ENCODE measurements at places on chromosomes 16 and 17.

DNA sequence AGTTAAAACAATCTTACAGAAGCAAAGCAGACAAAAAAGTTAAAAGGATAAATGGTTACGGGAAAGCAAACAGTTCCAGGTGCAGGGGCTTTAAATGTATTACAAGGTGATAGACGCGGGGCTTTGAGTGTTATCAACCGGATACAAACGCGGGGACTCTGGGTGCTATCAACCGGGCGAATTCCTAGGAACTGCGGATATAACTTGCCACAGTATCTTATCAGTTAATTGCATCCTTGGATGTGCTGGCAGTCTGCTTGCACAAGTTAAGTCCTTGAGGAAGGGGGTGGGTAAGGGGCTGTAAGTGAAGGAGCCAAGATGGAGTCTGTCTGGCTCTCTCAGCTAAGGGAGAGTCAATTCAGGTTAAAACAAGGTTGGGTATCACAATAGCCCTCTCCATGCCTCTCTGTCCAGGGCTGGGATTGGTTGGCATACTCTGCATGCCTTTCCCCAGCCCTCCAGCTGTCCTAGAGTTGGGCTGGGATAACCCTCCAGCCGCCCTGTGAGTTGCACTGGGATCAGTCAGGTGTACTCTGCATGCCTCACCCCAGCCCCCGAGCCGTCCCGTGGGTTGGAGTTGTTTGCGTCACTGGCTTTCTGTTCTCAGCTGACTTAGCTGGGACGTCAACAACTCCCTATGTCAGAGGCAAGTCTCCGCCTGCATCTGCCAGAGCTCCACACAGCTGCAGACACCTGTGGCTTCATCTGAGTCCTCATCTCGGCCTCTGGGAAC lies 40.9 kb downstream of the TMEM235 start:
- no peak for DNase-seq

- DNase-seq: no peak
Observed at GRCh38 chr16:18803569-18804462, 2.5 kb upstream of the ARL6IP1 start.

GRCh38 chr16:30766933-30767284 lies 4.8 kb downstream of the RNF40 start:
- DNase-seq: no peak

GRCh38 chr17:36900160-36900512 lies 37.1 kb upstream of the LHX1 start:
- DNase-seq: no peak

DNA sequence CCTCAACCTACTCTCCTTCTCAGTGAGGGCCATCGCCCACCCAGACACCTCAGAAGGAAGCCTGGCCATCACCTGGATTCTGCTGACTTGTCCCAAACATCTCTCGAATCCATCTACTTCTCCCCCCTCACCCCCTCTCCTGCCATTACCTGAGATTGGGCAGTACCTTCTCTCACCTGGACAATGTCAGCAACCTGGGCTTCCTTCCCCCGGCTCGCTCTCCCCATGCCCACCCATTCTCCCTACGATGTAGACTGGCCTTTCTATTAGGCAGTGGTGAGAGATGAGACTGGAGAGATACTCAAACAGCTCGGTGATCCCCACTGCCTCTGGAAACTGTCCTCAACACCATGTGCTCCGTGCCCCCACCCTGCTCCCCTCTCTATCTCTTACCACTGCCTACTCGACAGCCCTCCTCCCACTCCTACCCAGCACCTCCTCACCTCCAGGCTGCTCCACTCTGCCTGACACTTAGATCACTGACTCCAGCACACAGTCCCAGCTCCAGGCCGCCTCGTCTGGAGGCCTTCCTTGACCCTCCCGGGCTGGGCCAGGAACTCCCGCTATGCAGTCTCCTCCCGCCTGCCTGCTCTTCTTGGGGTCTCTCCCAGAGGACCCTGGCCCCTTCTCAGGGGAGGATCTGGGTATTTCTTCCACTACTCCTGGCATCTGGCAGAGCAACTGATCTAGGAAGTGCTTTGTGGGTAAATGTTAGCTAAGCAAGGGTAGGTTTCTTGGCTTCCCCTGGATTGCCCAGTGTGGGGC lies 235.8 kb upstream of the NLRP1 start:
- DNase-seq: no peak

- DNase-seq: no peak
Observed at GRCh38 chr17:74770498-74771318, 5.4 kb downstream of the NAT9 start.

DNA sequence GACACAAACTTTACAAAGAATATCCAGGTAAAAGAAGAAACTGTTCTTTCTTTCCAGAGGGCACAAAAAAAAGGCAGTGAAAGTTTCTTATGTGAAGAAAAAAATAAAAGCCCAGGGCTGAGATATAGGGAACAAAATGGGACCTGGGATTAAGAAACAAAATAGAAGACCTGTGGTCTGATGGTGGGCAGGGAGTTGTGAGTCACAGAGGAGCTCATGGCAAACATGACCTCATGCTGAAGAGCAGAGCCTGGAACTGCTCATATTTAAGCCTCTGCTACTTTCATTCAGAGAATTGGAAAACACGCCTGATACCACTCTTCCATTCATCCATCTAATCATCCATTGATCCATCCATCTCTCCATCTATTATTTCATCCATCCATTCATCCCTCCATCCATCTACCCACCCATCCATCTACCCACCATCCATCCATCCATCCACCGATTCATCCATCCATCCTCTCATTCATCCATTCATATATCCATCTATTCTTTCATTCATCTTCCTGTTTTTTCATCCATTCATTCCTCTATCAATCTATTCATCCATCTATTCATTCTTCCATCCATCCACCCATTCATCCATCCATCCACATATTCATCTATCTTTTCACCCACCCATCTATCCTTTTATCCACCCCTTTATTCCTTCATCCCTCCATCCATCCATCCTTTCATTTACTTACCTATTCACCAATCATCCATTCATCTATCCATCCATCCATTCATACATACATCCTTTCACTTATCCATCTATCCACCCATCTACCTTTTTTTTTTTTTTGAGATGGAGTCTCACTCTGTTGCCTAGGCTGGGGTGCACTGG lies 30.0 kb downstream of the WFDC1 start:
- DNase-seq: no peak

GRCh38 chr16:29717113-29717512 lies 28.7 kb downstream of the C16orf54 start:
- DNase-seq: no peak

DNA sequence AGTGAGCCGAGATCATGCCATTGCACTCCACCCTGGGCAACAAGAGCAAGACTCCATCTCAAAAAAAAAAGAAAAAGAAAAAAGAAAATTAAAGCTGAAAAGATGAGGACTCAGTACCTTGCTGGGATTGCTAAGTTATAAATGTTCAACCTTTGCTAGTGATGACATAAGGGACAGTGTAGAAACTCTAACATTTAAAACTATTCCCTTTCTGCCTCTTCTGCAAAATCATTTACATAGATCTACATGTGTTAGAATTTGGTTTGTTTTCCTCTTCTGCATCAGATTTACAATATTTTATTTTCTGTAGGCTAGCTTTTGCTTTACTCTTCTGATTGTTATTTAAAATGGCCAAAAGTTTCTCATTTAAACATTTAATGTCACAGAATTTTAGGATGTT lies 49.5 kb upstream of the HAS3 start:
- no peak for DNase-seq

DNA sequence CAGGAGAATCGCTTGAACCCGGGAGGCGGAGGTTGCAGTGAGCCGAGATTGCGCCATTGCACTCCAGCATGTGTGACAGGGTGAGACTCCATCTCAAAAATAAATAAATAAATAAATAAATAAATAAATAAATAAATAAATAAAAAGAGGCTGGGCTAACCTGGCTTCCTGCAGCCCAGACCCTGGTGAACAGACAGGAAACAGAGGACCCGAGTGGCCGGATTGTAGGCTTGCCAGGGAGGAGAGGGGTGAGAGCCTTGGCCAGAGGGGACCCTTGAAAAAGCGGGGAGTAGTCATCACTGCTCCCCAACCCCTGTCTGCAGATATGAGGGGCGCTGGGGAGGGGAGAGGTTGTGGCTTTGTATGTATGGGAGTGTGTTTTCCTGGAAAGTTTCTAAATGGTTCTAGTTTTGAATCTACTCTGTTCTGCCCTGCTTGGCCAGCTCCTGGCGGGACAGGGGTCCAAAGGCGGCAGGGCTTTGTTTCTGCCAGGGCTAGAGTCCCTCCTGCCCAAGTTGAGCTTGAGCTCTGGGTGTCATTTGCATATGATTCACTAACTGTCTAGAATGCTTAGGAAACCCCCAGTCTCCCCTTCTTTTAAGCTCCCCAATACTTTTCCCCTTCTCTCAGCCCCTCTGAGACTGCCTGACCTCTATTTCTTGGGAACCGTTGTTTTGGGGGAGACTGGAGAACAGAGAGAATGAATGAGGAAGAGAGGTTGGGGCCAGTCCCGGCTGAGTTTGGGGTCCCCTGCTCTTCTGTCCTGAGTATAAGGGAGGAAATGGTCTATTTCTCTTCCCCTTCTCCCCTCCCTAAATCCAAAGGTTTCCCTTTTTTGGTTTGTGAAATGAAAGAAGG lies 16.4 kb downstream of the RARA start:
- no peak for DNase-seq

- no peak for DNase-seq
Observed at GRCh38 chr17:223723-224471, 42.4 kb upstream of the DOC2B start.

DNA sequence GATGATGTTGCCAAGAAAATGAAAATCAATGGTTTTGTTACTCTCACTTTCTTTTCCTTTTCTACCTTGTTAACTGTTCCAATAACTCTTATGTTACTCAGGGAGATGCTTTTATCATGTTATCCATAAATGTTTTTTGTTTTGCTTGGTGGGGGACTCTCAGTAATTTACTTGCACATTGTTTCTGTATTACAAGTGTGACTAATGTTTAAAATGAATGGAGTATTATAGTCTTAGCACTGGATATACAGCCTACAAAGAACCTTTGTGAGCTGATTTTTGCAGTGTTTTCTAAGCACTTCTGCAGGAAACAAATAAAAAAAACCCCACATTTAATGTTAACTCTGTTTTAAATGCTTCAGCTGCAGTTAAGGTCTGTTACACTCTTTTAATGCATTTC lies 12.1 kb downstream of the VMP1 start:
- no peak for DNase-seq

GRCh38 chr17:38536661-38537060 lies 69.1 kb downstream of the SRCIN1 start:
- no peak for DNase-seq

- no peak for DNase-seq
Observed at GRCh38 chr17:72606656-72607055, 485.8 kb downstream of the SLC39A11 start.

DNA sequence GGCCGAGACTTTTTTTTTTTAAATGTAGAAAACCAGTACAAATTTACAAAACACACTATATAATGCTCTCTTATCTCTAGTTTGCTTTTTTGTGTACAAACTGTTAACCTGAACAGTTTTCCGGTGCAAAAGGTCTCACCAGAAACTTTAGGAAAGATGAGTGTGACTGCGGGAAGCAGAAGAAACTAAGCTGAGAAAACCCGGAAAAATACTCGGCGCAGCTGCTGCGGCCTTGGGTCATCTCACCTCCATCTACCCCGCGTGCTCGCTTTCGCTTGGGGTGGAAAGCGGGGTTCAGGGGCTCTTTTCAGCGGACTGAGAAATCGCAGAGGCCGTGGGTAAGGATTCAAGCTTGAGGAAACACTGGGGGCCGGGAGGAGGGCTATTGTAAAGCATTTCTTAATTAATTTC lies 1.8 kb downstream of the SALL1 start:
- no peak for DNase-seq

- DNase-seq: no peak
Observed at GRCh38 chr17:60863892-60864707, 186.4 kb downstream of the BCAS3 start.

GRCh38 chr17:1047879-1048470 lies 51.0 kb downstream of the TIMM22 start:
- DNase-seq: no peak

DNA sequence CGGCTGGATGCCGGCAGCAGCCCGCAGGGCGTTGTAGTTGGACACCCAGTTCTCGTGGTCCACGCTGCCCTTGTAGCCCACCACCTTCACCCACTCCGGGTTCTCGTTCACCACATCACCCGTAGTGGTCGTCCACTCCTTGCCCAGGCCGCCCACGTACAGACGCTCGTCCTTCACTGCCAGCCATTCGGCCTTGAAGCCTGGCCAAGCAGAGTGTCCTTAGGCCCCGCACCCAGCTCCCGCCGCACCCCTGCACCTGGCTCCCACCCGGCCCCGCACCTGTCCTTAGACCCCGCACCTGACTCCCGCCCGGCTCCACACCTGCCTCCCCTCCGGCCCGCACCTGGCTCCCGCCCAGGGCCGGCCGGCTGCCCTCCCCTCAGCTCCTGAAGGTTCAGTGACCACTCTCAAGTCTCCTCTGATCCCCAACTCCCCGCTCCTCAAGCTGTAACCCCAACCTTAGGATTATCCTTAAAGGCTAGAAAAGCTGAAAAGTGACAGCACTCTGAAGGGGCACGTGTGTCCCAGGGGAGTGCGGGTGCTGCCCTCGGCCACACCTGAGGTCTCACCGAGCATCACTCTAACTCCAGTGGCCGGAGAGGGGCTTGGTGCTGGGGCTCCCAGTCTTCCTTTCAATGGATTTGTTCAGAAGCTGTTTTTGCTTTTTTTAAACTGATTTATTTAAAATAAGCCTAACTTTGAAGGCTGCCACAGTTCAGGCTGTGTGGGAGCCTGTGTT lies 14.4 kb downstream of the CANT1 start:
- DNase-seq: no peak

DNA sequence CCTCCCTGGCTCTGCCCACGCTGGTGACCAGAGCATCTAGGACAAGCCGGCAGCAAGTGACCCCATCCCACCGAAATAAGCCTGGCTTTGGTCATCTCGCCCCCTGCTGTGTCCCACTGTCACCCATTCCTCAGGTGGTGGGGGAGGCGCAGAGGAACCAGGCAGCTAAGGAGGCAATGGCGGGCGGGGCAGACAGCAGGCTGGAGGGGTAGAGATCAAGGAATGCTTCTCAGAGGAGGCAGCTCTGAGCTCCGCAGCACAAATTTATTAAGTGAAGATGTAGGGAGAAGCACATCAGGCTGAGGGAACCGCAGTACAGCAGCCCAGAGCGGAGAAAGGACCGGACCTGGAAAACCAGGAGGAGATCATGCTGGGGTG lies 7.5 kb upstream of the KREMEN2 start:
- no peak for DNase-seq

DNA sequence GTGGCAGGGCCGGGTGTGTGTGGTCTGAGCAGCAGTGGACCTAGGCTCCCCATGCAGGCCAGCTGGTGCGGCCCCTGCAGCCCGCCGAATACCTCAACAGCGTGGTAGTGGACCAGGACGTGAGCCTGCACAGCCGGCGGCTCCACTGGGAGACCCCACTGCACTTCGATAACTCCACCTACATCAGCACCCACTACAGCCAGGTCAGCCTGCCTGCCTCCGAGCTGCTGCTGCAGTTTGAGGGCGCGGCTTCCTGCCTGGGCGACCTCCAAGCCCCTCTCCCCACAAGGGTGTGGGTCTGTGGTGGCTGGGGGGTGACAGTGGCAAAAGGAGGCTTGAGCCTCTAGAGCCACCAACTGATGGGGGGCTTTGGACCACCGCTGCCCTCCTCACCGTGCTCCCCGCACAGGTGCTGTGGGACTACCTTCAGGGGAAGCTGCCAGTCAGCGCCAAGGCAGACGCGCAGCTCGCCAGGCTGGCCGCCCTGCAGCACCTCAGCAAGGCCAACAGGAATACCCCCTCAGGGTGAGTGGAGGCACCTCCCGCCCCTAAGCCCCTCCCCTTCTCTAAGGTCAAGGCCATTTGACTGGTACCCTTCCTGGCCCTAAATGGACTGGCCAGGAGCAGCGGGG lies 8.4 kb upstream of the SMIM5 start:
- DNase-seq: no peak

- no peak for DNase-seq
Observed at GRCh38 chr16:4597174-4597573, 17.5 kb downstream of the UBALD1 start.

- DNase-seq: no peak
Observed at GRCh38 chr16:52171481-52171880, 375.5 kb downstream of the TOX3 start.
